NCI-H345 (cell line): ENCODE measurements at places on chromosomes 4 and X.
A peak's percentile ranks its signal among the peaks of the same experiment; 100 is the strongest.

DNA sequence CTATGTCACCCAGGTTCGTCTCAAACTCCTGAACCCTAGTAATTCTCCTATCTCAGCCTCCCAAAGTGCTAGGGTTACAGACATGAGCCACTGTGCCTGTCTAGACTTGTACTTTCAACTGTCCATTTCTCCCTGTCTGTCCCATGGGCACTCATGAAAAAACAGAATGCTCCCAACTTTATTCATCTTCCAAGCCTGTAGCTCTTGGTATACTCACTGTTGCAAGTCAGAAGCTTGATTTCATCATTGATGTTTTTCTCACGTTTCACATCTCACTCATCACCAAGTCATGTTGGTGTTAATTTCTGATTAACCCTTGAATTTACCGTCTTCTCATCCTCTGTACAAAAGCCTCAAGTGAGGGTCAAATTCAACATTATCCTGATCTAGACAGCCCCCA lies 7.3 kb upstream of the SRP72 start:
- no peak for DNase-seq

DNA sequence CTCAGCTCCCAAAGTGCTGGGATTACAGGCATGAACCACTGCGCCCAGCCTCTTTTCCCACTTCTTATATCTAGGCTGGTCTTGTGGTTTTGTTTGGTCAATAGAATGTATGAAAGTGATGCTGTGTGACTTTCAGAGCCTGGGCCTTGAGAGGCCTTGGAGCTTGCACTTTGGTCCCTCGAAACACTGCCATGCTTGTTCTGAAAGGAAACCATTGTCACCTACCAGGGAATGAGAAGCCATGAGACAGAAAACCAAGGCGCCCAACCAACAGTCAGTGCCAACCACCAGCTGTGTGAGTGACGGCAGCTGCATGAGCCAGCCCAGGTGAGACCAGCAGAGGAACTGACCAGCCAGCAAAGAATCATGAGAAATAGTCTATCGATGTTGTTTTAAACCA lies 57.4 kb downstream of the SCD5 start:
- DNase-seq: no peak

- no peak for DNase-seq
Observed at GRCh38 chr4:67568820-67569219, 10.3 kb downstream of the STAP1 start.

- DNase-seq: no peak
Observed at GRCh38 chr4:4521136-4521535, 20.7 kb downstream of the STX18 start.

GRCh38 chrX:102849396-102849795 lies 87.7 kb upstream of the RAB40AL start:
- DNase-seq: no peak

- DNase-seq: peak; percentile 33
Observed at GRCh38 chrX:15908603-15909290, 54.1 kb upstream of the AP1S2 start.

DNA sequence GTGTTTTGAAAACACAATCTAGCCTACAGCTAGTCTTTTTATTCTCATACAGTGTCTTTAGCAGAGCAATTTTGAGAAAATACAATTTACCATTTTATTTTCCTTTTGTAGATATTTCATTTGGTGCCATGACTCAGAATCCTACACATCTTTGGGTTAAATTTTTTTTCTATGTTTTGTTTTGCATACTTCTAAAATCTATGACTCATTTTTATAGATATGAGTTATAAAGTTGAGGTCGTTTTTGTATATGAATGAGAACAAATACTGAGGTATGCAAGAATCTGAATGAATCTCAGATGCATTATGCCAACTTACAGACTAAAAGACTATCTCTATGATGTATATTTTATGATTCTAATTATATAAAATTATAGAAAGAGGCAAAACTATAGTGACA lies 206.5 kb upstream of the ANXA10 start:
- DNase-seq: no peak

GRCh38 chr4:139933541-139933940 lies 220.4 kb downstream of the MAML3 start:
- no peak for DNase-seq

DNA sequence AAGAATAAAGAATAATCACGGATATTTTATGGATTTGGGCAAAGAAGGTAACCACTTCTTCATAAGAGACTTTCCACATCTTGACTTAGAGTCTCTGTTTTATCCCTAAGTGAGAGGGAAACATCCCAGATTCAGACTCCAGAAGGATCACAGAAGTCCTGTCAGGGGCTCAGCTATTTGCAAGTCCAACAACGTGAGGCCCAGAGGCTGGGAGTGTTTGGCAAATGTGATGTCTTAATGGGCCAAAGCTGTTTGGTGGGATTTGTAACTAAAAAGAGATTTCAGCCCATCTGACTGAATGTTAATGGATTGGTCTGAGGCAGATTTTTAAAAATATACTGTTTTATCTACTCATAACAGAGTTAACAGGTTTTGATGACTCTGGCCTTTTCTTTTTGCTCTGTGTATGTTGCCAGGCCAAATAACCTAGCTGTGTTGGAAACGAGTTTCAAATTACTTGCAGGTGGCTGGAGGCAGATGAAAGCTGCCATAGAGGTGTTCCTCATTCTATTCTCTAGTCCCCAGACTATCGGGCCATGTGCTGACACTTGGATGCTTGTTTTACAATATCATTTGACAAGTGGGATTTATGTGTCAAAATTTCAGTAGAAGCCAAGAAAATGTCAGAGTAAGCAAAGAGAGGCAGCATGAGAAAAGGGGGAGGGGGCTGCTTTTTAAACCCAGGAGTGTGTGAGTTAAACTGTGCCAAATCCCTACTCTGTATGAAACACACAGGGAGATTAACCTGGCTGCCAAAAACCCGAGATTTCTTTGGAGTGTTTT lies 330.9 kb downstream of the DCHS2 start:
- no peak for DNase-seq

- no peak for DNase-seq
Observed at GRCh38 chrX:100643956-100644860, at the start of gene SRPX2. SRPX2 (plus strand) TSS chrX:100644199; CDS start chrX:100646323, 2,124 bp downstream.

GRCh38 chr4:48008021-48008596 lies 8.4 kb downstream of the CNGA1 start:
- DNase-seq: no peak

DNA sequence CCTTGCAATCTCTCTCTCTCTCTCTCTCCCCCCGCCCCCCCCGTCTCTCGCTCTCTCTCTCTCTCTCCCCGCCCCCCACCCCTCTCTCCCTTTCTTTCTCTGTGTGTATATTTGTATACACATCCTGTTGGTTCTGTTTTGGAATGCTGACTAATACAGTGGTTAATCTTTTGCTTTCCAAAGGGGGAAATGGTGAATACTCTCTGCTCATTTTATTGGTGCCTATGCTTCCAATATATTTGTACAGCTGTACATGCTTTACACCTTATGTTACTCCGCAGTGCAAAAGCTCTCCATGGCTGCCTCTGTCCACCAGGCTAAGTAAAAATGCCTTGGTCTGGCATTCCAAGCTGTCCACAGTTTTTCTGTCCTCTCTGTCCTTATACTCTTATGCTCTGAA lies 158.8 kb downstream of the RBMX2 start:
- DNase-seq: no peak

DNA sequence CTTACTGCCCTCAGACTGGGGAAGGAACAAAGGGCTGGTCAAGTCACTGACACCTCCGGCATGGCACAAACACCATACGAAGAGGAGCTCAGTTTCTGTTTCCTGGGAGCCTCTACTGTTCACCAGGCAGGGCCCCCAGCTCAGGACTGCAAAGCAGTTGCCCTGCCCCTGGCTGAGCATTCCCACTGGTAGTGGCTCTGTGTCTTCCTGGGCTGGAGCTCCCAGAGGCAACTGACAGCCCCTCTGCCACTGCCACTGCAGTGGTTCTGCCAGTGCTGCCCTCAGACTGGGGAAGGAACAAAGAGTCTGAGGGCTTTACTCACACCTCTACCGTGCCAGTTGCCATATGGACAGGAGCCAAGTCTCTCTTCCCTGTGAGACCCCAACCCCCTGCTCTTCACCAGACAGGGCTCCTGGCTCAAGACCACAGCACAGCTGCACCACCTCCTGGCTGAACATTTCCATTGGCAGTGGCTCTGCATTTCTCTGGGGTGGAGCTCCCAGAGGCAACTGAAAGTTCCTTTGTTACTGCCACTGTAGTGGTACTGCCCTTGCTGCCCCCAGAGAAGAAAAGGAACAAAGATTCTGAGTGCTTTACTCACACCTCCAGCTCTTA lies 67.9 kb downstream of the SMARCA5 start:
- no peak for DNase-seq

DNA sequence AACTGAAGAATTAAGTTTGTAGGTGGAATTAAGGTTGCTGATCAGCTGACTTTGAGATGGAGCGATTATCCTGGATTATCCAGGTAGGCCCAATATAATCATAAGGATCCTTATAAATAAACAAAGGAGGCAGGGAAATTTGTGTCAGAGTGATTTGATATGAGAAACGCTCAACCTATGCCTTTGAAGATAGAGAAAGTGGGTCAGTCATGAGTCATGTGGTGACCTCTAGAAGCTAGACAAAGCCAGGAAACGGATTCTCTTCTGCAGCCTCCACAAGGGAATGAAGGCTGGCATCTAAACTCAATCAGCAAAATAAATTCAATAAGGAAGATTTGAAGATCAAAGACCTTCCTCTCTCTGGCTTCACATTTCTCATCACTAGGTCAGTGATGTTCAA lies 41.5 kb upstream of the SMIM10 start:
- DNase-seq: no peak

DNA sequence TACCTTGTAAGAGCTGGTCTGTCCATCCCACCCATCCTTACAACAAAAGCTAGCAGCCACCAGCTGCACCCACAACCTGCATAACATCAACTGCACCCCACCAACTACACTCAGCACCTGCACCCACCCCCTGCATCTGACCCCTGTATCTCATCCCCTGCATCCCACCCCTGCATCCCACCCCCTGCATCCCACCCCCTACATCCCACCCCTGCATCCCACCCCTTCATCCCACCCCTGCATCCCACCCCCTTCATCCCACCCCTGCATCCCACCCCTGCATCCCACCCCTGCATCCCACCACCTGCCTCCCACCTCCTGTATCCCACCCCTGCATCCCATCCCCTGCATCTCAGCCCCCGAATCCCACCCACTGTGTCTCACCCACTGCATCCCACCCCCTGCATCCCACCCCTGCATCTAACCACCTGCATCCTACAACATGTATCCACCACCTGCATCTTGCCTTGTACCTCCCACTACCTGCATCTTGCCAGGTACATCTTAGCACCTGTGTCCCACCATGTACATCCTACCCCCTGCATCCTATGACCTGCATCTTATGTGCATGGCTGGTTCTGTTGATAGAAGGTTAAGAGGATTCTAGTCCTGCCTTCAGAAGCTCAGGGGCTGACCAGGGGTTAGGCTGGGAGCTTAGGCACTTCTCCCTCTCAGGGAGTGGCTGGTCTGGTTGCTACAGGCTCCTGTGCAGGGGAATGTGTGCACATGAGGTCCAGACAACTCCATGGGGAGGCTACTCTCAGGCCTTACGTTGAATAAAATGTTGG lies 9.4 kb downstream of the TMEM271 start:
- no peak for DNase-seq

DNA sequence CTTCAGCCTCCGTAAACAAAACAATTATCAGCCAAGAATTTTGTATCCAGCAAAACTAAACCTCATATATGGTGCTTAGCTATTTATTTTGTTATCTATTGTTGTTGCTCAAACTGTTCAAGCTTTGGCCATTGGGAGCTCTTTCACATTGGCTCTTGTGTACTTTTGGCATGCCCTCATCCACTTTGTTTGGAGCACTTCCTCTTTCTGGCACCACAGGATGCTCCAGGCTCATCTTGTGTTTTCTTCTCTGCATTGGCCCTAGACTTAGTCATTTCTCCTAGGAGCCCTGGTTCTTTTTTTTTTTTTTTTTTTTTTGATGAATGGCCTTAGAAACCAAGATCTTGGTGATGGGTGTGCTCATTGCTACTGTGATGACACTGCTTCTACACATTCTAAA lies 74.5 kb downstream of the DIPK2B start:
- DNase-seq: no peak

GRCh38 chrX:390459-390858 lies 3.8 kb upstream of the PPP2R3B start:
- DNase-seq: no peak

GRCh38 chr4:31411565-31411964 lies 691.4 kb downstream of the PCDH7 start:
- no peak for DNase-seq

GRCh38 chrX:47172971-47173792 lies 20.4 kb upstream of the UBA1 start:
- no peak for DNase-seq

DNA sequence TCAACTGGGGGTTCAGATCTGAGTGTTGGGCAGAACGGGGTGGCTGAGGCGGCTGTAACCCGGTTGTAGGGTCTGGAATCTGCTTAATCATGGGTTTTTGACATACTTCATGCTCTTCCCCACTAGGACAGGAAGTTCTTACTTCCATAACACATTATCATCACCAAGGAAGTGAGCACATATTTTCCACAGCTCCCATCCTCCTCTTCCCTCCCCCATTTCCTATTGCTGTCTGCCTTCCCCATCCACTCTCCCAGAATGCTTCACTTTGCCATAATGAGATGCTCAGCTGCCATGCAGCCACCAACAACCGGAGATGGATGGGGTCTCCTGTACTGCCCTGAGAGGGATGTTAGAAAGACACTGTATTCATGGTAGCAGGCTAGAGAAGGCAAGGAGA lies 6.4 kb upstream of the DCUN1D4 start:
- DNase-seq: no peak

DNA sequence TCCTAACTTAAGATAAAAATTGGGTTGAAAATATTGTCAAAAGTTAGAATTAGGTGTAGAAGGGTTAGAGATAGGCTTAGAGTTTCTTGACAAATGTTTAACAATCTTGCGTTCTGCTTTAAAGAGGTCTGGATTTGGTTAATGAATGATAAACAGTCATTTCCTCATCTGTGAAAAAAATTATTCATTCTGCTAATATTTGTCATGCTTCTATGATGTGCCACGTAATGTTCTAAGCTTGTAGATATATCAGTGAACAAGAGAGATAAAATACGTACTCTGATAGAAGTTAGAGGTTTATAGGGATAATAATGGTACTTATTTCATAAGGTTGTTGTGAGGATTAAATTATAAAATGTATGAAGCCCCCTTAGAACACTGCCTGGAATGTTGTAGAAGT lies 443.0 kb upstream of the GALNT7 start:
- no peak for DNase-seq

DNA sequence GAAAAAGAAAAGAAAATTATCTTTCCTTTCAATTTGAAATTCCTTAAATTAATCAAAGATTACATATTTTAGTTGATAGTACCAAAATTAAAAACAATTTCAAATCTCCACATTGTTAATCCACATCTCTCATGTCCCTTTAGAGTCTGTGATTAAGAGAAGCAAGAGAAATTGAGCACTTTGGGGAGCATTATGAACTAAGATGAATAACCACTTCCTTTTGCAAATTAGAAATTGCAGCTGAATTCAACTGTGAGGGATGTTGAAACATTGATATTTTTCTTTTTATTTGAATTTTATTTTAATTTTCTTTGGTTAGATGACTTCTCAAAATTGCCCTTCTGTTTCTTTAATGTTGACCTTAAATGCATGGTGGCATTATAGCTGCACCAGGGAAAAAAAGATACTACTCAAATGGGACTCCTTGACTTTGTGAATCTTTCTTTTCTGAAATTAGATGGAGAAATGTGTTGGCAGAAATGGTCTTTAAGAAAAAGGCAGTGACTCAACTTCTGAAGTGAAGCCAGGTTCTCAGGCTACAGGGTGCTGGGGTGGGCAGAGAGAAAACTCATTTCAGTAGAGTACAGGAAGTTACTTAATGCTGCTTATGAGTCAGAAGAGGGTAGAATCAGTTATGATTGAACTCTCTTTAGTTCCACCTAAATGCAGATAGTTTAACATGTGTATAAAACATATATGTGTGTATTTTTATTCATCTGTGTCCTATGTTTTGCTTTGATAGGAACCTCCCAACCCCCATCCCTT lies 92.0 kb upstream of the TNIP3 start:
- no peak for DNase-seq
